Motor neuron (in vitro differentiated cells): ENCODE measurements at places on chromosomes 4 and X.

DNA sequence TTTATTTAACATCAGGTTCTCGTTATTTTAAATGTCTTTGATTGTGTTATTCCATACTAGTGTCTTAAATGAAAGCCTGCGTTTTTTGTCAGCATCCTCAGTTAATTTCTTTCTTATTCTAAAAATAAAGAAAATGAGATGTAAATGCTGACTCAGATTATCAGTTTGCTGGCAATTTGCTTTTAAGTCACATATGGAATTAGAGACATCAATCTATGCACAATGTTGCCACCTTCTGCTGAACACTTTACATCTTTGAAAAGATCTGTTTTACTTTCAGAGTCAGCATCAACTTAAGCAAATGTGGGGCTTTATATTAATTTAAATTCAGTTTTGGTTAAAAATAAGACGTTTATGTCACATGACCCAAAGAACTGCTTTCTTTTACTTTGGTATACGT lies 99.2 kb downstream of the ADGRL3 start:
- ATAC-seq, result no peak

DNA sequence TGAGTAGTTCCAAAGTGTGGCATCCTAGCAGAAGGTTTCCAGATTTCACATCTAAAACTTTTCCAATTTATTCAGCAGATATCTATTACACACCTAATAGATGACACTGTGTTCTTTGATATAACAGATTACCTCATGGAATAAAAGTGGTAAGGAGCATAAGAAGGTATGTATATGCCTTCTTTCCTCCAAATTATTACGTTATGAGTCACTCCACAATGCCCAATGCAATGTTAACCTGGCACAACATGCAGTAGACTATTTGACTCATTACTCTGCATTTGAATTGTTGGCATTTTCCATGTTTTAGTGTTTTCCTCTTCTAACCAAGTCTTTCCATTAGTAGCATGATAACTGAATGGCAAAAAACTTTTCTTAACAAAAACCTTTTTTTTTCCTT lies 383.6 kb downstream of the ADGRL3 start:
- ATAC-seq, result no peak

GRCh38 chrX:116238093-116238492 lies 67.5 kb downstream of the AGTR2 start:
- ATAC-seq, result no peak

DNA sequence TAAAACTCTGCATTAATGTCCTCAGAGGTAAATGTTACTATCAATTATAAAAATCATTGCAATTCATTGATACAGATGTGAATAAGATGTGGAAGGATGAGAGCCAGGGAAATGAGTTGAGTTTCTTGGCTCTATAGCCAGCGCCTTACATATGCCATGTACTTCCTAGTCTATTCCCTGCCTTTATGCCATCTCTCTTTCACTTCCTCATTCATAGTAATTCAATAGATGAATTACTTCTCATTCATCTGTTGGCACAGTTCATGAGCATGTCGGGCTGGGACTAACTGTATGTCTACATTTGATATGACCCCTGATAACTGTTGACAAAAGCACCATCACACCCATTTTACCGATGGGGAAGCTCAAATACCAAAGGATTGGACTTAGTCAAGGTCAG lies 55.7 kb downstream of the LNX1 start:
- no peak for ATAC-seq

DNA sequence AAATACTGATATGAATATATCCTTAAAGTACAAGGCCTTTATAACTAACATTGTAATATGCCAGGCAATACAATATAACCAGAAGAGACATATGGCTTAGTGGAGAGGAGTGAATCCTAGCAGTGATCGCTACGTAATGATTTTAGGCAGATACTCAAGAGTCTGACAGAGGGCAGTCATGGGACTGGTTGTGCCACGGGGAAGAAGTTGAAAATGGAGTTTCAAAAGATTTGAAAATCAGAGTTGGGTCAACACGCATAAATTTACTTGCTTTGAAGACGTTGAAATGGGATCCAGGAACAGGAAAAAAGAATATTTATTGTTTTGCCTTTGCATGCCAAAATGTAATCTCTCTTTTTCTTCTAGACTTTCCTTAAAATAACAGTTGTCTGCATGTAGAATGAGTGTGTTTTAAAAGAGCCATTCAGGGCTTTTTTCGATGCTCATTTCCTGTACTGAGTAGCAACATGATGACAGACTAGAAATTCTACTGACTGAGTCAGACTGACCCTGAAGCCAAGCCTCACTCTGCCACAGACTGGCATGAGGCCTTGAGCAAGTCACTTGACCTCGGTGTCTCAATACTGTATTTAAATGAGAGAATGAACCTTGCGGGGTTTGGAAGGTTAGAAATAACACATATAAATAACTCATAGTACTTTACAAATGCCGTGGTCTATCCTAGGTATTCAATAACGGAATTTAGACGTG lies 8.1 kb upstream of the SMS start:
- no peak for ATAC-seq

GRCh38 chr4:118989098-118990080 lies 100.7 kb downstream of the SYNPO2 start:
- peak; percentile 59 for ATAC-seq

- ATAC-seq, result no peak
Observed at GRCh38 chr4:152126238-152126637, 365.4 kb upstream of the GATB start.

GRCh38 chrX:113790987-113791386 lies 792.9 kb upstream of the HTR2C start:
- ATAC-seq, result no peak

- ATAC-seq, result no peak
Observed at GRCh38 chr4:10448991-10449390, 8.2 kb downstream of the ZNF518B start.

DNA sequence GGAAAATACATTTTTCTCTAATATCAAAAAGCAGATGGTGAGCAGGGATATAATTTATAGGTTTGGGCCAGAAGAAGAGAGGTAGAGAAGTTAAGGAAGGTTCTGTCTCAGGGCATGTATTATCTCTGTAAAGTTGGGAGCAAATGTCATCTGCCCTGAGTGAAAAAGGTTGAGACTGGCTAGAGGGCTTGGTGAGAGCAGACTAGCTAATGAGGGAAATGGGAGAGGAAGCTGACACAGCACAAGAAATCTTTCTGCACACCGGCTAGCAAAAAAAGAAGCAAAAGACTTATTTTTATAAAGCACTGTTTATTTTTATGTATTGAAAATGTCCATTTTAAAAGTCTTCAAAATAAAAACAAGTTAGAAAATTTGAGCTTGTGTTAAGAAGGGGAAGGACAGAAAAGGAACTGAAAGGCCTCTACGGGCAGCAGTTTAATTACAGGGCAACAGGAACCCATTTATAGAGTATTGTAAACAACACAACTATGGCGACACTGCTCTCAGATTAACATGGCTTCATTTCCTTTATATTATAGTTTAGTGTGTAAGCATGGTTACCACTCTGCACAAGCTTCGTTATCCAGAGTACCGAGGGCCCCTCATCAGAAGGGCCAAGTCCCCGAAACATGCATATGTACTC lies 17.4 kb downstream of the CD40LG start:
- ATAC-seq, result no peak

GRCh38 chr4:71095545-71095944 lies 102.1 kb downstream of the DCK start:
- ATAC-seq, result no peak

- no peak for ATAC-seq
Observed at GRCh38 chr4:6916069-6916586, 6.5 kb downstream of the TBC1D14 start.

DNA sequence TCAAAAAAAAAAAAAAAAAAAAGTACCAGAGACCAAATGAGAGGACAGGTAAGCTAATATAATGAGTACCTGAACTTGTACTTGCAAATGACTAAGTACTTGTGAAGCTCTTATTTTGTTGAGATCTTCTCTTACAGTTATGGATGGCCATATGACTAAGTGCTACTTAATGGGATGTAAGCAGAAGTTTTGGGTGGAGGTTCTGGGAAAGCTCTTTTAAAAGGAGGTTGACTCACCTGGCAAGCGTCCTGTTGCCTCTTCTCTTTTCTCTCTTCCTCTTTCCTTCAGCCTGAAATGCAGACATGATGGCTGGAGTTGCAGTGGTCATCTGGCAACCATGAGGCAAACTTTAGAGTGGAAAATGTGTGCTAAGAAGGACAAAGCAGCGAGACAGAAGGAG lies 36.9 kb upstream of the MED14 start:
- ATAC-seq, result peak; percentile 59

DNA sequence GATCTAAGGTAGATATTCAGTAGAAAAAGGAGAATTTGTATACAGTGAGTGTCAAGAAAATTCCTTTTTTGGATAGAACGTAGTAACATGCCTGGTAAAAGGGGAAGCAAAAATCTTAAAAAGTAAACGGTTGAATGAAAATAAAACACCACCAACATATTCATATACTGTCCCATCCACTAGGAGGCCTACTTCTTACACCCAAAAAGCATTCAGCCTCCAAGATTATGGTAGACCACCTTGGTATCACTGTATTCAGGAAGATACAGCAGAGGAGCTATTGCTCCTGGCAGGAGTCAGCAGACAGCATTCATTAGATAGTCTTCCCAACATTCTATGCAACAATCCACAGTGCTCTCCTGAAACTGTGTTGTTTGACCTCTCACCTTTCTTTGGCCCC lies 274.6 kb upstream of the MAGEB2 start:
- no peak for ATAC-seq

DNA sequence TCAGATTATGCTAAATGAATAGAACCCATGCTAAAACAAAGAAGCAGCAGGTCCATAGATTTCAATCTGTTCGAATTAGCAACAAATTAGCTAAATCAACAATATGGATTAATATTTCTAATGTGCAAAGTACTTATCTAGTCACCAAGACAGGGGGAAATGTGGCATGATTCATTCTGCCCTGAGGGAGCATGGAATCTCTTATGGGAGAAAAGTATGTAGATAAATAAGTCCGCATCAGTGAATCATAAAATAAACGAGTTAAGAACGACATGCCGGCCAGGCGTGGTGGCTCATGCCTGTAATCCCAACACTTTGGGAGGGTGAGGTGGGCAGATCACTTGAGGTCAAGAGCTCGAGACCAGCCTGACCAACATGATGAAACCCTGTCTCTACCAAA lies 102.1 kb downstream of the ANOS1 start:
- no peak for ATAC-seq

- no peak for ATAC-seq
Observed at GRCh38 chr4:7108660-7109059, 40.8 kb upstream of the GRPEL1 start.

DNA sequence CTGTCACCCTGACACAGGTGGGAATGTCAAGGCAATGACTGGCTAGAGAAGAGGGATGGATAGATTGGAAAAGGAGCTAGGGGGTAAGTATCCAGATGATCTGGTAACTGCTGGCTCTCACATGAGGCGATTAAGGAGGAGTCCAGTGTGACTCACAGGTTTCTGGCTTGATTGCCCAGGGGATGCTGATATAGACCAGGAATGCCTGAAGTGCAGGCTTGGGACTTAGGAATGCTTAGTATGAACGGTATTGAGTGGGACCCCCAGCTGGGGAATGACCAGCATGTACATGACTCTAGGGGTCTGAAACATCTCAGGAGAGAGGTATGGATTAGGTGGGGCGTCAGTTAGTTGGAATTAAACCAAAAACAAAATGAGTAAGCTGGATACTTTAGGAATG lies 65.8 kb upstream of the PRPS1 start:
- no peak for ATAC-seq

DNA sequence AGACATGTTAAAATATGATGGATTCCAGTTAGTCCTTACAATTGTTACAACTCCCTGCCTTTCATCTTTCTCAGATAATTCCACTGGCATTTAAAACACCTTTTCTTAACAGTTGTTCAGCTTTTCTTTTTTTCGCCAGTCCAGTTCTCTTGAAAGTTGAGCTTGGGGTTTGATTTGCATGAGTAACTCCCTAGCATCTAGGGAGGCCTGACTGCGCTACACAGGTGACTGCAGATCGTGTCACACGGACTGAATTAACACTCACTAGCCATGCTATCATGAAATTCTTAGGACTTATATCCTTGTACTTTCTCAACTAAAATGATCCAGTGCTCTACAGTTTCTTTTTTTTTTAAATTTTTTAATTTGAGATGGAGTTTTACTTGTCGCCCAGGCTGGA lies 69.8 kb downstream of the ARHGAP24 start:
- ATAC-seq, result no peak

- no peak for ATAC-seq
Observed at GRCh38 chrX:109360301-109360700, 121.6 kb downstream of the GUCY2F start.

DNA sequence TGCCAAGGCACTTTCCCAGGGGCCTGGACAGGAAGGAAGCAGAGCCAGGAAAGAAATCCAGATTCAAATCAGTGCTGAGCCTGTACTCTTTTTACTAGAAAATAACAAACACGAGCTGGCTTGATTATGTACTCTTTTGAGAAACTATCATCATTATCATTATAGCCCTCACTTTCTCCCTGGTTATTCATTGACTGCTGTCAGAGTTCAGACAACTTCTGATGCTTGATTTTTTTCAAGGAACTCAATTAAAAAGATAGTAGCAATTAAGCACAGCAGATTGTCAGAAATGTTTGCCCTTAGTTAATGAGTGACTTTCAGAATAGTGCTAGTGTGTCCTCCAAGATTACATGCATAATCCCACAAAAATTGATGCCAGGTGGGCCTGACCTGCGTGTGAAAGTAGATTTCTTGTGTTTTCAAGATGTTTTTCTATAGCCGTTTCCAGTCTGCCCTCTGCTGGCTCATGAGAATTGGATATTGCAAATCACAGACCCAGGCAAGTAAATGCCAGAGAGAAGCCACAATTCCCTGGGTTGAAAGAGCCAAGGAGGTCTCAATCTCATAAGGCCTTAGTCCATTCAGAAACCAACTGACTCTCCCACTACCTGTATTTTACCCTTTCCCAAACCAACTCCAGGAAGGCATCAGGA lies 14.3 kb upstream of the PNPLA4 start:
- peak; percentile 27 for ATAC-seq

DNA sequence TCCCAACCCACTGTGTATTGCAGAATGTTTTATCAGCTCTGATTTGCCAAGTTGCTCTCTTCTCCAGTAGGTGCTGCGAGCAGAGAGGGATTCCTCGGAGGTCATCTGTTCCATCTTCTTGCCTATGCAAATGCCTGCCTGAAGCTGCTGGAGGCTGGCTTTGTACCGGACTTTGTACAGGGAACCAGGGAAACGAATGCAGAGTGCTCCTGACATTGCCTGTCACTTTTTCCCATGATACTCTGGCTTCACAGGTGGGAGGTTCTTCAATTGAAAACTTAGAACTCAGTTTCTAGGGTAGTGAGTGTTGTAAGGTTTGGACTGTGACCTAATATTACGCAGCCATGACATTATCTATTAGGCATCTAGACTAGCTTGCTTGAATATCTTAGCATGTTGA lies 24.9 kb downstream of the AR start:
- peak; percentile 61 for ATAC-seq
